ENCODE measurements at places on chromosomes 2 and 18. TPM values are rescaled to one million over a fixed set of nuclear protein-coding genes. Genes with fewer than 3 reads are reported as not detected.

- no peak for DNase-seq
Observed at GRCh38 chr2:20438334-20439192, 8.3 kb upstream of the RHOB start.

GRCh38 chr2:240141736-240142135 lies 1.3 kb upstream of the OTOS start:
- no peak for DNase-seq

GRCh38 chr18:9993521-9994025 lies 79.8 kb downstream of the VAPA start:
- no peak for DNase-seq

DNA sequence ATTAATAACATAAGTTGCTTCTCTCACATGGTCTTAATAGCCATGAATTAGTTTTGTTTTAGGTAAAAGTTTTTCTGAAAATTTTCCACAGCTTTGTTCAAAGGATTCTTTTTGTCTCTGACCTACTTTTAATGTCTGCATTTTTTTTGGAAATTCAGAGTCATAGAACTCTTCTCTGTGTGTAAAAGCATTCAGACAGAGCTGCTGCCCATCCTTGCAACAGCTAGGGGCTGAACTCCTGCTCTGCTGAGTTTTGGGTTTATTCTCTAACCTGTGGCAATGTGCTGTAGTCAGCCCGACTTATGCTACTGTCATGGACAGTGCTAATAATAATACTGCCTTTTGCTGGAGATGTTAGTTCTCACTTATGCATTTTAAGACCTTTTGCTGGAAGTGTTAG lies 44.1 kb downstream of the RALBP1 start:
- DNase-seq, result no peak

GRCh38 chr2:104855221-104856085 lies 1.5 kb downstream of the POU3F3 start:
- DNase-seq, result no peak

GRCh38 chr18:13909141-13909940 lies 6.0 kb downstream of the MC2R start:
- DNase-seq, result no peak

The RAB31 gene
- not detected for total RNA-seq
